ENCODE measurements at places on chromosomes 6 and 20.
A peak's percentile ranks its signal among the peaks of the same experiment; 100 is the strongest.

DNA sequence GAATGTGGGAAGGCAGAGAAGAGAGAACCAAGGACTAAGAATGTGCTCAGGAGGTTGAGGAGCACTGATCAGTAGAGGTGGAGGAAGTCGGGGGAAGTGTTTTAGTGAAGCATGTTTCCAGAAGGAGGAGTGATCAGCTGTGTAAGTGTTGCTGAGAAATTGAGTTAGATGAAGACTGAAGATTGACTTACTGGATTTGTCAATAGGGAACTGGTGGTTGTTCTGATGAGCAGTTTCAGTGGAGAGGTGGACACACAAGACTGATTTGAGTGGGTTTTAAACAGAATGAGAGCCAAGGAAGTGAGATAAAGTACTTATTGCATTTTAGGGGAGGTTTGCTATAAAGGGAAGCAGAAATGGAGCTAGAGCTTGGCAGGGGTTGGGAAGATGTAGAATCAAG is 182.6 kb downstream of the CDKAL1 start:
- no peak for DNase-seq

DNA sequence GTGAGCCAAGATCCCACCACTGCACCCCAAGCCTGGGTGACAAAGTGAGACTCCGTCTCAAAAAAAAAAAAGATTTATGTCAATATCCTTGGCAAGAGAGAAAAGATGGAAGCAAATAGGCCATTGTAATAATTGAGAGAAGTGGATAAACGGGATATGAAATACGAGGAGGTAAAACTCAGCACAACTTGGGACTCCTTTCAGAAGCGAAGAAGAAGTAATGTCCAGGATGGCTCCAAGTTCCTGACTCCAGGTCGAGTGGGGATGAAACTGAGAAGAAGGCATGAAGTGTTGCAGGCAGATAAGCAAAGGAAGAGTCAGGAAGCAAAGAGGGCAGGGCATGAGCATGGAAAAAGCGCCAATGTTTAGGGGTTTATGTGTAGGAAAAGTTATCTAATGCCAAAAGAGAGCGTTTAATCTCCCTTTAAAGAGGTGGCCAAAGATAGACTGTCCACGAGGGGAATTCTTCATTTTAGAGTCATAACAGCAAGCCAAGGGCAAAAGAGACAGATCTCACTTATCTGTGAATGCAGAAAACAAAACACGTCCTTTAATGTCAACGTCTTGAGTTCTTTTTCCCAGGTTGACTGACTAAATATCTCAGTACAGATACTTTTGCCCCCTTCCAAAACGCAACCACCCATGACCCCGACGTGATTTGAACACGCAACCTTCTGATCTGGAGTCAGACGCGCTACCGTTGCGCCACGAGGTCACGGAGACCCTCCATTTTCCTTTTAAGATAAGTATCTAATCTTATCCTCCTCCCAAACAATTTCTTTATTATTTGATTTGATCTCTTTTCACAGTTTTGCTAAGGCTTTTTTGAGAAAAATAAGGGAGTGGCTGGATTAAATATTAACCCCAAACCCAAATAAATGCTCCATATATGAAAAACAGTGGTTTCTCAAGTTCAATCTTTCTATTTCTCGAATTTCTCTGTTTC is 46.3 kb upstream of the BTN3A2 start:
- no peak for DNase-seq

- no peak for DNase-seq
Observed at GRCh38 chr6:139994998-139995397, 620.5 kb upstream of the CITED2 start.

GRCh38 chr6:65569505-65569904 is 137.5 kb downstream of the EYS start:
- DNase-seq, result no peak

- no peak for DNase-seq
Observed at GRCh38 chr20:18676396-18676795, 88.5 kb downstream of the DTD1 start.

DNA sequence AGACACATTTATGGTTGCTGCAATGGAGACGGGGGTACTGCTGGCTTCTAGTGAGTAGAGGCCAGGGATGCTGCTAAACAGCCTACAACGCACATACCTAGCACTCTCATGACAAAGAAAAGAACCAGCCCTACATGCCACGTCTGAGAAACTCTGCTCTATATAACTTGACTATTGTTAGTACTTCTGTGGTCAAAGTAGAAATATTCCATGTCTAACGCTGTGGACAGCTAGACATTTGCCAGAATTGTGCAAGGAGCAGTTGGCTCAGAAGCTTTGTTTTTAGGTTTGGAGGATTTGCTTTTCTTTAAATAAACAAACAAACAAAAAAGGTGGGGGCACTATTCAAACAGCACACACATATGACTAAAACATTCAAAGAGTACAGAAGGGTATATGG is 20.5 kb downstream of the UBE2V1 start:
- no peak for DNase-seq

GRCh38 chr6:25637960-25638434 is 14.0 kb upstream of the SCGN start:
- DNase-seq, result no peak

DNA sequence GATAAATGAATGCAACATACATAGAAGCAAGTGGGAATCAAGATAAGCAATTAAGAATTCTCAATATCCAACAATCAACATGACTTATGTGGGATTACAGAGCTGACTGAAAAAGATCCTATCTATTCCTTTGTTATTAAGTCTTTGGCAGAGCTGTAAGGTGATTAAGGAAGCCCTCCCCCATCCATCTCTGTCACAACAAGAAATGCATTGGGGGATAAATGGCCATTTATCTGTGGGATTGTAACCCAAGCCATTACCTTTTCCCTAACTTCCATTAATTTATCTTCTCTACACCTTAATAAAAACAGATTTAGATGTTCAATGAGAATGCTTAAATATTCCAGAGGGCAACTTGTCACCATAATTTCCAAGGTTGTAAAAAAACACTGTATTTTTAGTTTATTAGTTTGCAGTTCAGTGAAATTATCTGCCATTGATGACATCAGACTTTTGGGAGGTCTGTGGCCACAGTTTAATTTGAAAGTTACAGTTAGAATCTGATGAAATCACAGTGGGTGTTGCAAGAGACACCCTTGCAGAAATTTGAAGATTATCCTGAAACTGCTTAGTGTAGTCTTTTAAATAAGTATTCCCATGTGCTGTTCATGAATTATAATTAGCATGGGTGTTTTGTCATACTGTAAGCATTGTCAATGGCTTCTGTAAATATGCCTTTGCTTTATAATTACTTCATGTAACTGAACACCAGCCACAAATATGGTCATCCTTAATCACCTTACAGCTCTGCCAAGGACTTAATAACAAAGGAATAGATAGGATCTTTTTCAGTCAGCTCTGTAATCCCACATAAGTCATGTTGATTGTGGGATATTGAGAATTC is 49.4 kb upstream of the FYN start:
- DNase-seq, result no peak

GRCh38 chr6:31574106-31575061 is 981 bp upstream of the TNF start:
- peak; percentile 78 for DNase-seq

DNA sequence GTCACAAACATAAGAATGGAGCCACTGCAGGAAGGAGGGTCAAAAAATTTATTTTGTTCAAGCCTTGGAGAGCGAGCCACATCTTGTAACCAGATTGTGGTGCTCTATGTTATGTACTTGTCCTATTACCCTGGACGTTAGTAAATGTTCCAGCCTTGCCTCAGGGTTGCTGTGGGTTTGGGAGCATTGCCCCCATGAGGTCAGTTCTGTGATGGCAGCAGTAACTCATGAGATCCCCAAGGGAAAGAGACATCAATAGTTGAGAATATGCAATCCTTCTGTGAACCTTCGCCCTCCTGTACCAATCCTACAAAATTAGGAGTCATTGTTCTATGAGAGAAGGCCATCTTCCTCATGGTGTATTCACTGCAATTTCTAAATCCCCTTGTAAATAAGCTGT is 16.4 kb upstream of the CFAP206 start:
- no peak for DNase-seq

DNA sequence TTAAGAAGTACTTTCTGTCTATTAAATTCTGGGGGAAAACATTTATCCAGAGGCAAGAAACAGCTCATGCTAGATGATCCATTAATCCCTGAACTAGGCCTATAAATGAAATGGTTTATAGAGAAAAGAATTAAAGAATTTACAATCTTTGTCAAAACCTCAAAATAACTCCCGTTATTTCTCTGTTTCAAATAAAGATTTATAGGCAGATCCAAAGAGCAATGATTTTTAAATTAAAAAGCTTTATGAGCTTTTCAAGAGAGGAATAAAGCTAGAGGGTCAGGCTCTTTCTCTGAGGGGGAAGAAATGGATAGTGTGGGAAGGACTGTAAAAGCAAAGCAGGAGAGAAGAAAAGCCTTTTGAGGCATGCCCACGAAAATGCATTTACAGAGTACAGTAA is 82.5 kb upstream of the OGFRL1 start:
- no peak for DNase-seq

- no peak for DNase-seq
Observed at GRCh38 chr6:151961809-151962208, 154.3 kb downstream of the ESR1 start.

- DNase-seq, result no peak
Observed at GRCh38 chr20:63163171-63163570, 52.8 kb downstream of the YTHDF1 start.

GRCh38 chr6:130864344-130864743 is 37.1 kb downstream of the SMLR1 start:
- no peak for DNase-seq

DNA sequence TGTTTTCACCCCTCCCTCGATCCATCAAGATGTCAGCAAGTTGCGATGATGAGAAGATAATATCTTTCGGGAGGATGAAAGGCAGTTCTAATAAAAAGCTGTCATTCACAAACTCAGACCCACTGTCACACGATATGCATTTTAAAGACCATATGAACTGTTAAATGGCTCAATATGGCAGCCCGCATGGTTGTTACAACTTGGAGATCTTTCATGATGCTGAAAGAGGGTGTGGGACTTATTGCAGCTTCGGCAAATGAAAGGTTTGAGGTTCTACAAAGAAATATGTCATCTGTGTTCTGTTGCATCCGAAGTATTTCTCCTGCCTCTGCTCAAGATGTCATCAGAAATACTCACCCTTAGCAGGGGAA is 128.5 kb downstream of the CDH4 start:
- no peak for DNase-seq

DNA sequence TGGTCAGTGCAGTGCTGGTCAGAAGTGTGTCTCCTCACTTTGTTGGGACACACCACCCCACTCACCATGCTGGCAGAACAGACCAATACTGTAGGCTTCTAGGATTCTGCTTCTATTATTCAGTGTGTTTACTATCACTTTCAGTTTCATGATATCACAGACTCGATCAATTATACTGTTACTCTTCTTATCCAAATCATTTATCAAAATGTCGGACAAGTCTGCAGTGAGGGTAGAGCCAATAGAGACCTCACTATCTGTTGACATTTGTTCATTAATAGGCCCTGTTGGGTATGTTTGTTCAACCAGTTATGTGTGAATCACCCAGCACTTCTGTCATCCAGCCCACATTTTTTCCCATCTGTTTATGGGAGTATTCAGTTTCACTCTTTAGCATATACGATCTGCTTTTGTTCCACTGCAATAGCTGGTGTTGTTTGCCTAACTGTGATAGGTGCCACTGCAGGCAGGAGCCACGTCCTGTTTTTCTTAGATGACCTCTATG is 140.1 kb downstream of the NRN1 start:
- DNase-seq, result no peak

DNA sequence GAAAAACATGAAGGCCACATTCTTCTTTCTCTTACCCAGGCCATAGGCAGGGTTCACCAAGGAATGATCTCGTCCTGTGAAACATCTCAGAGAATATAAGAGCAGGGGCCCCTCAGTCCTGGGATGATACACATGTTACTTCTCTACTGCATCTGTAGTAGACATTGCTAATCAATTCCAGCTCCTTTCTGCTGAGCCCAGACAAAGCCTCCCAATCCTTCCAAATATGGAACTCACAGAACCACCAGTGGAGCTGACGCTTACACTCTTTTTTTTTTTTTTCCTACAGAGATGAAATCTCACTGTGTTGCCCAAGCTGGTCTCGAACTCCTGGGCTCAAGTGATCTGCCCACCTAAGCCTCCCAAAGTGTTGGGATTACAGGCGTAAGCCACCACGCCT is 9.1 kb downstream of the SNTA1 start:
- DNase-seq, result no peak

DNA sequence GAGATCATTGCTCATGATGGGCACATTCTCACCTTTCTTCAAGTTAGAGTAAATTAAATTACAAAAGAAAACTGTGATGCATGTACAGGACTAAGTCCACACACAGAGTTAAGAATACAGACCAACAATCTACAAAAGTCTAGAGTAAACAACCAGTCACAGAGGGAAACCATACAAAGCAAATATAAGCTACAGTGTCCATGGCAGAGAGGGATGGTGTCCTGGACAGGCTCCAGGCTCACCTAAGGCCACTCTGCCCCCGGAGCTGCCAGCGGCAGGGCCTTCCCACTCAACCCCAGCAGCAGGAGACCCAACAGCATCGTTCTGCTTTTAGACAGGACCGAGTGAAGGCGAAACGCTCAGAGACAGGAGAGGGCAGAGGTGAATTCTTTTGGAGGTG is 16.0 kb downstream of the PDE10A start:
- no peak for DNase-seq

GRCh38 chr20:46056970-46057855 is 28.2 kb downstream of the SLC12A5 start:
- no peak for DNase-seq

- no peak for DNase-seq
Observed at GRCh38 chr6:162681447-162681846, 46.1 kb downstream of the PRKN start.

DNA sequence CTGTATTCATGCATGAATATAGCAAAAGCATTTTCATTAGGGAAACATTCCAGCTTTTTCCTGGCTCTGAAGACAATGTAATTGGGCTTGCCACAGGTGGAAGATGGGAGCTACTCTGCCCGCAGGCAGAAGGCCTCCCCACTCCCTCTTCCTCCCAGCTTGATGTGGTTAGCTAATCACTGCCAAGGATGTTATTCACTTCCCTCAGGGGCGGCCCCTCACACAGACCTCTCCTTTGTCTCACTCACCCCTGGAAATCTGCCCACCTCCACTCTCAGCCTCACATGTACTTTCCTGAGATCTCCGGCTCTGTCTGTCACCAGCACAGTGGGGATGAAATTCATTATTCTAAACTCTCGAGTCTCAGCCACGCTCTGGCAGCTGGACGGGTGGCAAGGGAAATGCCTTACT is 100.7 kb downstream of the ANKRD60 start:
- no peak for DNase-seq

DNA sequence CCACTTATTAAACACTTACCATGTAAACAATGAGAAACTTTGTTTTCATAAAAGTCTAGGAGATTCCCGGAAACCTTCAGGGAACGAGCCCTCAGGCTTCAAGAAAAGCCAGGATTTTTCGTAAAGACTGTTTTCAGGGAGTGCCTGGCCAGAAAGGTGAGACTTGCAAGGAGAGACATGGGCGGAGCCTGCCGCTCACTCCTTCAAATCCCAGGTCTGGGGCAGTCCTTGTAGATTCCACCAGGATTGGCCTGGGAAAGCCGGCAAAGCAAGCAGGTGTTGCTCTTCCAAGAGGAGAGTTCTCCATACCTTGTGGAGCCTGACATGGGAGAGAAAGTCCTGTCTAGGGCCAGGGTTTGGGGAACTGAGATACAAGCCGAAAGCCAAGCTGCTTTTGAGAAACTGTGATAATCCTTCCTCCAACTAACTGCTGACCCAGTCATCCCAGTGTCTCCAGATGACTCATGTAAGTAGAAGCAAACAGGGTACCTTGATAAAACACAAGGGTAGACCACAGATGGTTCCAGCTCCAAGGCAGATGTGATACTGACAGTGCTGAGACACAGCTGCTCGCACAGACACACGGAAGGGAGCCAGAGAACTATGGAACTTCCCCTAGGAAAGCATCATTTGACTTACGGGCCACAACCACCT is 69.4 kb upstream of the NAA20 start:
- DNase-seq, result no peak
